NCI-H524 treated with DMSO at 0.1 percent for 48 hours (cell line): ENCODE measurements at places on chromosomes 12 and 14.

DNA sequence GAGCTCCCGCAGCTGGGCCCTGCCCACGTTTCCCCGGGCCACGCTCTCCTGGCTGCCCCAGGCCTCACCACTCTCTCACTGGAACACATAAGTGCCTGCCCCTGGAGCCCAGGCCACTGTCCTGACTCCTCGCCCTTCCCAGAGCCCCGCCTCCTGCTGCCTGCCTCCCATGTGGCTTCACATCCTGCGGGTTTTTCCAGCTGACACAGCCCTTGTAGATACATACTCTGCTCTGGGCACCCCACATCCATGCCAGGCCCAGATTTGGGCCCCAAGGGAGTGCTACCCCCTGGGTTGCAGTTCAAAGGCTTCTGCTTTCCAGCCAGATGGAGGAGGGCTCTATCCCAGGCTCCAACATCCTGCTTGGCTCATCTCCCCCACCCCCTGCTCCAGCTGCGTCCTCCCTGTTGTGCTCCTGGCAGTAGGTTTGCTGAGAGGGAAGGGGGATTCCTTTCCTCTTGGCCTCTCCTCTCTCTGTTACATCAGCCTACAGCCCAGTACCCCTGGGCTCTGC, 60.1 kb downstream of the TSPAN9 start:
- DNase-seq = no peak

DNA sequence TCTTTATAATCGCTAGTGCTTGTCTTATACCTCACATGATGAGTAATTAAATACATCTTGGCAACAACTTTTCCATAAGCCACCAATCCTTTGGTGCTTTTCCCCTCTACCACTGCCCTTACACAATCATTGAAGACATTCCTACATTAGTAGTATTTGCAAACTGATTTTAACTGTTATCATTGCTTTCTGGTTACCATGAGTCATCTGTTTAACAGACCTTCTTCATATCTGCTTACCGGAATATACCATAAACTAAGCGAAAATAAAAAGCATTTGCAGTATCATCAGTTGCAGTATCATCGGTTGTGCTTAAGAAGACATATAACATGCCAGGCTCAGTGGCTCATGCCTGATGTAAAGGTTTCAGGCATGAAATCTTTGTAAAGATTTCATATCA, 54.8 kb upstream of the PLEKHA5 start:
- DNase-seq = no peak

DNA sequence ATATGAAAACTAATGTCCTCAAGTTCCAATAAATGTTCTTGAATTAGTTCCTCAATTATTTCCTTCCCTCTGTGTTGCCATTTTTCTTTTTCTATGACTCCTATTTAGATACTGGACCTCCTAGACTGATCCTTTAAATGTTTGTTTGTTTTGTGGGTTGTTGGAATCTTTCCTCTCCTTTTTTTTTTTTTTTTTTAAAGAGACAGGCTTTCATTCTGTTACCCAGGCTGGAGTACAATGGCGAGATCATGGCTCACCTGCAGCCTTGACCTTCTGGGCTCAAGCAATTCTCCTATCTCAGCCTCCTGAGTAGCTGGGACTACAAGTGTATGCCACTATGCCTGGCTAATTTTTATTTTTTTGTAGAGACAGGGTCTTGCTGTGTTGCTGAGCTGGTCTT, 9.6 kb downstream of the PRKAG1 start:
- no peak for DNase-seq

DNA sequence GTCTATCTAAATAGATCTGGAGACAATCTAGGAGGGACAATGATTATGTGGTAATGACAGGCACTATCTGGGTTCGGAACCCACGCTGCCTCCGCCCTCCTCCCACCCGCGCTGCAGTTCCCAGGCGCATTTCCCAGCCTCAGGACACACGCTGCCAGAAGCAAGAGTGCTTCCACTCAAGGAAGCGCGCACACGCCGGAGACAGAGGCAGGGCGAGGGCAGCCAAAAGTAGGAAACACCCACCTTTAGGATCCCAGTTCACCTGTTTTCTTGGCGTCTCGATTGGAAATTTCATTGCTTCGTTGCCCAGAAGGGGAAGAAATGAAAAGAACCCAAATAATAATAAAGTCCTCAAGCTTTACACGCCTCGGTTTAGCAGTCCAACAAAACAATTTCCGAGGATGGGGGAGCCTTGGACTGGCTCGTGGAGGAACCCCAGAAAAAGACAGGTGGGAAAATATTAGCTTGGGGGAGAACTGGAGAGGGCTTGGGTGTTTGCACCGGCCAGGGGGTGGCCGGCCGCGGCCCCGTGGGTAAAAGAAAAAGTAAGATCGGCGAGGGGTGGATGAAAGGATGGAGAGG, 474 bp downstream of the KCNK10 start:
- DNase-seq = no peak

DNA sequence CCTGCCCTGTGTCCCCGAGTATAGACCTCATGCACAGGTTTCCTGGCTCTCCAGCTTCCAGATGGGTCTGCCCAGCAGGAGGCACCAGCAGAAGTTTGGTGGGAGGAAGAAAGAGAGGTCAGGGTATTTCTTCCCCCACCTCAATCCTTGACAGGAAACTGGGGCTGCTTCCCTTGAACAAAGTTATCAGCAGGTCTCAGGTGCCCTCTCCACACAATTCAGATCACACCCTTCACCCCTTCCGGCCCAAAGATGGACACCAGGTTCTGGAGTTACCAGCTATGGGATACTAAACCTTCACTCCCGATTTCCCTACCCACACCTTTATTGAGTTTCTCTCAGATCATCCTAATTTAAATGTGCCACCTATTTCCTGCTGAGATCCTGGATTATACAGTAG, 1.2 kb downstream of the SART3 start:
- no peak for DNase-seq

- no peak for DNase-seq
Measured at GRCh38 chr12:90098132-90098779, 389.6 kb upstream of the ATP2B1 start.

DNA sequence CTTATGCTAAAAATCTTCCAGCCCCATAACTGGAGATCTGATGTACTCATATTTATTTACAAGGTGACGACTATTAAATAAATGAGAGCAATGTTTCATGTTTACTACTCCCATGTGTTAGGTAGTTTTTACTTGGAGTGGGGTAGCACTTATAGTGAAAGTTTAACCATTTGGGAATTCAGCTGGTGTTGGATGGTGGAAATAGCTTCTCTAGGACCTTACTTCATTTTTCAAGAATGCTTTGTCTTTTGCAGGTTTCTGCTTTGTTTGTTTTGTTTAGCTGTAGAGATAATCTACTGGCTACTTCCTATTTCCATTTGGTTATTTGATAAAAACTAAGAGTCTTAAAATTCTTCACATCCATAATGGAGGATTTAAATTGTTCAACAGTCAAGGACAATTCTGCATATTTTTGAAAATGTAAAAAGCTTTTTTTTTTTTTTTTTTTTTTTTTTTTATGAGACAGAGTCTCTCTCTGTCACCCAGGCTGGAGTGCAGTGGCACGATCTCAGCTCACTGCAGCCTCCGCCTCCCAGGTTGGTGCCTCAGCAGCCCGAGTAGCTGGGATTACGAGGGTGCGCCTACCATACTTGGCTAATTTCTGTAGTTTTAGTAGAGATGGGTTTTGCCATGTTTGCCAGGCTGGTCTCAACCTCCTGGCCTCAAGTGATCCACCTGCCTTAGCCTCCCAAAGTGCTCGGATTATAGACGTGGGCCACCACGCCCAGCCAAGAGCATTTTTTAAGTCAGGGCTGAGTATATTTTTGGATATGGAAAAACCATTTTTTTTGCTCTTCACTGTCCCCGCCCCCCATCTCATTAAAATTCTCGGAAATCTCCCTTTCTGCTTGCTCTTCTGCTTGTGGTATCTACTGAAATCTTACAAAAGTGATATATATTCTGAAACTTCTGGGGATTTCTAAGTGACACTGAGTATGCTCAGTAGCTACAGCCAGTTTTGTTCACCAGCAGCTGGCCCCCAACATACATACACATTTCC, 1.4 kb upstream of the ABCD2 start:
- DNase-seq = no peak

DNA sequence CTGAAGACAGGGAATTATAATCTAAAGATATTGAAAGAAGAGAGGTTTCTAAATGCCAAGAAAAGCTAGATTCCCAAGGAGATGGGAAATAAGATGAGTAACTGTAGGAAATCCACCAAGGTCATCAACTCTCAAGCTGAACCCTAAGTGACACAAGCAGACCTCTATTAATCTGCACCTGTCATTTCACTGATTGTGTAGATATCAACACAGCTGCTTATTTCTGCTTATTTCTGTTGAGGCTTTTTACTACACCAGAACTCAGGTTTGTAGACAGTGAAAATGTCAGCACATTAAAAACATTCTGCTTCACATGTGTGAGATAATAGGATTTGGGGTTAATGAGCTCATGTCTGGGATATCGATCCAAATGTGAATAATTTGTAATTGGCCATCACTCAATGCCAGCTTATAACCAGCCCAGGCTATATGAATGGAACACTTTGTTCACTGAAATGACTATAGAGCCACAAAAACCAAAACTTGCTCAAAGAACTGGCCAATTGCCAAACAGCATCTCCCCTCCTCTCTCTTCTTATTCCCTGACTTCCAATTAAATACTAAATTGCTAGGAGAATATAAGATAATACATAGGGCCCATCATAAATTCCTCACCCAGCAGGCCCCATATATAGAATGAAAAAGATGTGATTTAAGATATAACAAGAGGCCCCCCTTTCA, 188.7 kb upstream of the ARID2 start:
- DNase-seq = peak; percentile 49

GRCh38 chr12:25497021-25497420, 56.1 kb downstream of the LMNTD1 start:
- DNase-seq = no peak

- DNase-seq = no peak
Measured at GRCh38 chr14:39217214-39217879, 16.4 kb upstream of the MIA2 start.

- peak; percentile 36 for DNase-seq
Measured at GRCh38 chr14:70726651-70727375, 82.5 kb downstream of the MAP3K9 start.

DNA sequence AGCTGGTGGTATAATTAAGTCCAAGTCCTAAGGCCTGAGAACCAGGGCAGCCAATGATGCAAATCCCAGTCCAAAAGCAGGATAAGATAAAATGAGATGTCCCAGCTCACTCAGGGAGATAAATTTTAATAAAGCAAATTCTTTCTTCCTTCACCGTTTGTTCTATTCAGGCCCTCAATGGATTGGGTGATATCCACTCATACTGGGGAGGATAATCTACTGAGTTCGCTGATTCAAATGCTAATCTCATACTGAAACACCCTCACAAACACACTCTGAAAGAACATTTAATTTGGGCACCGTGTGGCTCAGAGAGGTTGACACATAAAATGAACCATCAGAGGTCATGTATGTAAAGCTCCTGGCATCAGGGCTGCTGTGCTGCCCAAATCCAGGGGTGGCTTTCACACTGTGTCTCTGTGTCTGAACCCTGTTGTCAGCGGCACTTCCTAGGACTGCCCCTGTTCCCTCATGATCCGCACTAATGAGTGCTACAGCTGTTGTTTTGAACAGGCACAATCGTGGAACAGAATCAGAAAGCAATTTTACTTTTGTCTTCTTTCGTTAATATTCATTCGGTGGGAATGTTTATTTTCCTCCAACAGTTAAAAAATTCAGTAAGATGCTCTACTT, 428.5 kb upstream of the FBXO33 start:
- DNase-seq = no peak

DNA sequence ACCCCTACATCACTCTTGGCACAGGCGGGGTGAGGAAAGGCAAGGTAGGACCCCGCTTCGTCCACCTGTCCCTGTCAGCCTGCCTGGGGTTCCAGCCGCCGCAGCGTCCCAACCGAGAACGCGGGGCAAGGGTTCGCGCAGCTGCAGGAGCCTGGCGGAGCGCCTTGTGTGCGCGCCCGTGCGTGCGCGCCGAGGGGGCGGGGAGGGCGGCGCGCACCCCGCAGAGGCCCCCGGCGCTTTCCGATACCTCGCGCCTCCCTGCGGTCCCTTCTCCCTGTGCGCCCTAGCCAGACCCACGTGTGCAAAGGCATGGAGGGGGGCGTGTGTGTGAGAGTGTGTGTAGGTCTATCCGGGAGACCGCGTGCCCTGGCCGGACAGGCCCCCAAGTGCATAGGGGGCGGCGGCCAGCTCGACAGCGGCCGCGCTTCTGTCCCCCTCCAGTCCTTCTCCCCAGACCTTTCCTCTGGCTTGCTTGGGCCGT, 122.4 kb downstream of the TSPAN9 start:
- DNase-seq = no peak
